ENCODE measurements at places on chromosomes 2 and 18.

DNA sequence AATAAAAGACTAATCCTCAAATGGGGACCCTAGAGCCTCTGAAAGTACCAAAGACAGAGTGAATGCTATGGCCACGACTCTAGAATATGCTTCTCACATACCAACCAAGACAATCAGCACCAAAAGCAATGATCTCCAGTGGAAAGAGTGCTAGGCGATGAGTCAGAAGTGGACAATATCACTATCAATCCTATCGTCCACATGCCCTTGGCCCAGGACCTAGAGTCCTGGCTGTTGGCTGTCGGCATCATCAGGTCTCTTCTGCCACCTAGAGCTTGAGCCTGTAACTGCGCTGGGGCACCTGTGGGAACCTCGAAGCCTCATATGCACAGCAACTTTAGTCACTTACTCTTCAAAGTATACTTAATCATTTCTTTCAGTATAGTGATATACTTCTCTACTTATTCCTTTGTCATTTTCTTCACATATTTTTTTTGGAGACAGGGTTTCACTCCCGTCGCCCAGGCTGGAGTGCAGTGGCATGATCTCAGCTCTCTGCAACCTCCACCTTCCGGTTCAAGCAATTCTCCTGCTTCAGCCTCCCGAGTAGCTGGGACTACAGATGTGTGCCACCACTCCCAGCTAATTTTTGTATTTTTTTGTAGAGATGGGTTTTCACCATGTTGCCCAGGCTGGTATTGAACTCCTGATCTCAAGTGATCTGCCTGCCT lies 29.7 kb downstream of the NOL10 start:
- peak; percentile 40 for DNase-seq

DNA sequence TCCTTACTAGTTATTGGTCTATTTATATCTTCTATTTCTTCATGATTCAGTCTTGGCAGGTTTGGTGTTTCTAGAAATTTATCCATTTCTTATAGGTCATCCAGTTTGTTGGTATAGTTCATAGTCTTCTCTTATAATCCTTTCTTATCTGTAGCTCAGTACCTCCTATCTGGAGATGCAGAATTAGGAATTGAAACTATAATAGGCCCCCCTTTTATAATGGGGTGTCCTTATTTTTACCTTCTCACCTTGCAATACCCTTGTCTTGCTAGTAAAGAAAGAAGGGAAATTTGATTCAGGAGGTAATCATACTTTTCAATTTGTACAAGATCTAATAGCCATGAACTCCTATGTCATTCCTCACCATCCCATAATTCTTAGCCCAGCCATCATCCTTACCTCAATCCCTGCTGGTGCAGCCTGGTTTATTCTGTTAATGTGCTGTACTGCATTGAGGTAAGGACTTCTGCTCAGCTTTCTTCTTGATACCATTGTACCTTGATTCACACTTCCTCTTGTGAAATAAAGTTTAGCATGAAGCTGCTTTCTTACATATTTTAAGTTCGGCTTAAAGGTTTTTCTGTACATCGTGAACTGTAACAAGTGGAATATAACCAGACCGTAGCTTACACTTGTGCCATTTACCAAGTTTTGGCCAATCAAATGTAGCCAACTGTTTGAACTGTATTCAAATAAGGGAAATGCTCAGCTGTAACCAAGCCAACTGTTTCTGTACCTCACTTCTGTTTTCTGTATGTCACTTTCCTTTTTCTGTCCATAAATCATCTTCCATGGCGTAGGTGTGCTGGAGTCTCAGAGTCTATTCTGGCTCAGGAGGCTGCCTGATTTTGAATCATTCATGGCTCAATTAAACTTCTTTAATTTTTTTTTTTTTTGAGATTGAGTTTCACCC lies 40.1 kb upstream of the PTH2R start:
- DNase-seq = no peak

- DNase-seq = no peak
Observed at GRCh38 chr2:131016826-131017741, 76.2 kb downstream of the FAM168B start.

- no peak for DNase-seq
Observed at GRCh38 chr18:75784390-75784789, 356.9 kb upstream of the SMIM21 start.

GRCh38 chr2:174337337-174338146 lies 2.8 kb downstream of the SP9 start:
- DNase-seq = no peak

DNA sequence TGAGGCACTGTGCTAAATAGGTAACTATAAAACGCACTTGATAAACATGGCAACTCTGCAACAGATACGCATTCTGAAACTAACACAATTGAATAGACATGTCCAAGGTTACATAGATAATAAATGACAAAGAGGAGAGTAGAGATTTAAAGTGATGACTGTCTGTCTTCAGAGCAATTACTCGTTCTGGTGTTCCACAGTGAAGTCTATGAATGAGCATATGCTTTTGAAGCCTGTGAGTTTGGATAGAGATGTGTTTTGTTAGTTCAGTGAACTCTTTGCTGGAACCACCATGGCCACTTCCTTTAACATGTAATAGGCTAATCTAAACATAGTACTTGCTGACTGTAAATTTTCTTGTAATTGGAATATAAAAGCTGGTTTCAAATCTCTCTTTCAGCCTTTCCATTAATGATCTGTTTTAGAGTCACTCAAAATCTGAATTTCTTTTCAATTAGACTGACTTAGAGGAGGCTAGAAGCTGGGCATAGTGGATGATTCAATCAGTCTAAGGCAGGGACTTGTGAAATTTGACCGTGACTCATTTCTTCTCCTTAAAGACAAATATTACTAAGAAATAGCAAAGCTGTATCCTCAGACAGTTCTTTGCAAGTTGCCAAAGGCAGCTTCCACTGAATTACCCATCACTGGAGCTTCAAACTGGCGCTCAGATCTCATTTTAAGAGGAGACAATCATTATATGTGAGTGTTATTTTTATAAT lies 1130.1 kb upstream of the CELF4 start:
- no peak for DNase-seq

DNA sequence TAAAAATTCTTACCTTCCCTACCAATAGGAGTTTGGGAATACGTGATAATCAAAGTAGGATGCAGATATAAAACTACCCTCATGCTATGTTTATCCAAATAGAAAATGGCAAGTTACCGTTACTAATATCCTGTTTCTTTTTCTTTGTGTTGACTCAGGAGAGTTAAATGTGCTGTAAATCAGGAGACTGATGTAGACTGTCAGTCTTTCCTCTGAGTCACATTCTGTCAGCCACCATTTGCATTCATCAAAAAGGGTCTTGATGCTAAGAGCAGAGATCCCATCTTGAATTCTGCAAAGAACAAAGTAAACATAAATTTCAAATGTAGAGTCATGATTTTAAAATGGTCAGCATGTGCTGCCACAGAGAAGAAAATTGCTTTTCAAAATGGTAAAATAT lies 712.8 kb downstream of the SOCS6 start:
- DNase-seq = no peak

GRCh38 chr2:224248944-224249371 lies 152.9 kb downstream of the FAM124B start:
- no peak for DNase-seq

GRCh38 chr2:222033541-222033940 lies 265.3 kb downstream of the PAX3 start:
- DNase-seq = no peak

DNA sequence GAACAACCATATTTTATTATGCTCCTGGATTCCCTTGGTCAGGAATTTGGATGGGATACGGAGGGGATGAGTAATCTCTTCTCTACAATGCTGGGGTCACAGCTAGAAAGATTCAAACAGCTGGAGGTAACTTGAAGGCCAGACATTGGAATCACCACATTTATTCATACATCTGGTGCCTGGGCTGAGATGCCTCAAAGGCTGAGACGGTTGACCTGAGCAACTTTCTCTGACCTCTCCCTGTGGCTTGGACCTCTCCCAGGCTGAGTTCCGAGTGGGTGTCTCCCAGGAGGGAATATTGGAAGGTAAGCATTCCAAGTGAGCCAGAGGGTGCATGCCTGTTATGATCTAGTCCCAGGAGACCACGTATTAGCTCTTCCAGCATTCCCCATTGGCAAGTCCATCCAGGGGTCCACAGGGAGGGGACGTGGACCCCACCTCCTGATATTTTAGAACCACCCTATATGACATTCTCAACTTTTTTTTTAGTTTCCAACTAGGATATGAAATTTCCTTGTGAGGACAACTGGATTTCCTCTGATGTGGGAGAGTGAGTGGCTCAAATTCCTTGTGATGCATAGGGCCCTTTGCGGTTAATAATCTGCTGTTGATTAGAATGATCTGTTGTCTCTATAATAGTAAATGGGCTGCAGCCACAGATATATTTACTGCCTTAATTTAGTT lies 101.8 kb downstream of the MRPS9 start:
- no peak for DNase-seq

DNA sequence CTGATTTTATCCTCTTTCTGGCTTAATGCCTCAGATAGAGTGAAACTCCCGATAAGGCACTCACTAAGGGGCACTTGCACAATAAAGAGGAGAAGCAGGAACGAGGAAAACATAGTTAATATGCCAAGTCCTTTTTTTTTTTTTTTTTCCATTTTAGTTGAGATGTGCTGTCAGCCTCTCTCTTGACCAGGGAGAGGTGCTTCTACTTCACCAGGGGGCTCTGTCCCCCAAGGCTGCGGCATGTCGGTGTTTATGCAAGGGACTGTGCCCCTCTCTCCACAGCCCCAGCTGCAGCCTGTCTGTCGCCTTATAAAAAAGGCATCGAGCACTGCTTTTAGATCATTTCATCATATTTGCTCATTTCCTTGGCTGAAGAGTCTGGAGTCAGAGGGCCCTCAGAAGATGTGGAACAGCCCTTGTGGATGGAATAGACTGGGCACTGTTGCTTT lies 178.1 kb downstream of the SLC8A1 start:
- DNase-seq = no peak

- DNase-seq = no peak
Observed at GRCh38 chr2:75431763-75432162, 129.0 kb downstream of the EVA1A start.

- no peak for DNase-seq
Observed at GRCh38 chr2:7052404-7052803, 135.2 kb downstream of the RNF144A start.

DNA sequence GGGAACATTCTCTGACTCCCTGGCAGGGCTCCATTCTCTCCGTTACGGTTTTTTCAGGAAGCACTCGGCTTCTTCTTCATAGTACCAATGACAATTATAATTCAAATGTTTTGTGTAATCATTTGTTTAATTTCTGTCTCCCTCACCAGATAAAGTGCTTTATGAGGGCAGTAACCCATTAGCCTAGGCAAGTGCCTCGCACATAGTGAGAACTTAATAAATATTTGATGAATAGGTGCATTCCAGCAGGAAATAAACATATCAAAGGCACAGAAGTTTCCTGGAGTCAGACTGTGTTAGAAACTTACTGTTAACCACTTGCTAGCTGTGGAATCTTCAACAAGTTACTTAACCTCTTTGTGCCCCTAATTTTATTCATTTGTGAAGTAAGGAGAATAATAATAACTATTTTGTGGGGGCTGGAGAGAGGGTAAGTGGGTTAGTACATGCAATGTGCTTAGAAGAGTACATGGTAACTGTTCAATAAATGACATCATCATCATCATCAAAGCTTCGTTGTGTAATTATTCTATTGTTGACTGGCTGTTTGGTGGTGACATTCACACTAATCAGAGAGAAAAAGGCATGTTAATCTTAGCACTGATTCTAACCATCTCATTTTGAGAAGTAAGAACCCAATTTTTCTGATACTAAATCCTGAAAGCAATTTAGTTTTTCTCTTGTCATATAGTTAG lies 352.3 kb downstream of the INSIG2 start:
- DNase-seq = no peak

DNA sequence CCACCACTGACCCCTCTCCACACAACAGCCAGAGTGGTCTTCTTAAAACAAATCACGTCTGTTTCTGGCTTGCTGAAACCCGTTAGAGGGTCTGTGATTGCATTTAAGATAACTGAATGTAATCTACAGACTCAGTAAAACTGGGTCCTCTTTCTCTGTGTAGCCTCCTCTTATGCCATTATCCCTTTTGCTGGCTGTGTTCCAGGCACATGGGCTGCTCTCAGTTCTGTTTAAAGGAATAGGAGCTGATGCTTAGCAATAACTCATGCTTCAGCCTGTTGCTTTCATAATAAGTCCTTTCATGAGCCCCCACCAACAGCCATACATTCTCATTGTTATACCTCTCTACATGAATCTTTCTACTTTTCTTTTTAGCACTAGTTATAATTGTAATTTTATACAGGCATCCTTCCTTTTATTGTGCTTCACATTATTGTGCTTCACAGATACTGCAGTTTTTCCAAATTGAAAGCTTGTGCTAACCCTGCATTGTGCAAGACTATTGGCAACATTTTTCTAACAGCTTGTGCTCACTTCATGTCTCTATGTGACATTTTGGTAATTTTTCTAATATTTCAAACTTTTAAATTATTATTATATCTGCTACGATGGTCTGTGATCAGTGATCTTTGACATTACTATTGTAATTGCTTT lies 782.6 kb downstream of the MBD2 start:
- peak; percentile 61 for DNase-seq

GRCh38 chr2:143434445-143434844 lies 305.2 kb downstream of the ARHGAP15 start:
- DNase-seq = no peak

DNA sequence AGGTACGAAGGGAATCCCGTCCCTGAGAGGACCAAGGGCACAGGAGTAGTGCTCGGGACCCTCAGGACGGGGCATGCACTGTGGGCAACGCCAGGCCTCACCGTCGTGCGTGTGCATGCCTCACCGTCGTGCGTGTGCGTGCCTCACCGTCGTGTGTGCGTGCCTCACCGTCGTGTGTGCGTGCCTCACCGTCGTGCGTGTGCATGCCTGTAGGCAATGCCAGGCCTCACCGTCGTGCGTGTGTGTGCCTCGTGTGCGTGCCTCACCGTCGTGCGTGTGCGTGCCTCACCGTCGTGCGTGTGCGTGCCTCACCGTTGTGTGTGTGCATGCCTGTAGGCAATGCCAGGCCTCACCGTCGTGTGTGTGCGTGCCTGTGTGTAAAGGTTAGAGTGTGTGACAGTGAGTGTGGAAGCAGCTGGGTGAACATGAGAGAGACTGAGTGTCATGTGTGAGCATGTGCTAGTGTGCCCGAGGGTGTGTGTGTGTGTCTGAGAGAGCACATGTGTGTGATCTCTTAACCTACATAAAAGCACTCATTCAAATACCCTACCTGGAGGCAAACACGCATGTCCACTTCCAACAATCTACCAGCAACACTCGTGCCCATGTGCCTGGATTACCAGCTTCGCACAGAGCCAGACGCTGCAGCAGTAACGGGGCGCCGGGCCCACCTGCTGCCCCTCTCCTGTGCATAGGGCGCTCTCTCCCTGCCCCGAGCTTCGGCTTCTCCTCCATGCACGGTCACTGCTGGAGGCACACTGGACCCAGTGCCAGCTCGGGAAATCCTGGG lies 36.3 kb downstream of the ZNF516 start:
- DNase-seq = no peak

GRCh38 chr2:28681158-28681571 lies 70.5 kb upstream of the PPP1CB start:
- peak; percentile 52 for DNase-seq

- no peak for DNase-seq
Observed at GRCh38 chr2:38201784-38202183, 125.8 kb upstream of the CYP1B1 start.
